ENCODE measurements at places on chromosomes 7 and 10.

GRCh38 chr10:110225441-110225755, 18.0 kb downstream of the MXI1 start:
- no peak for DNase-seq

DNA sequence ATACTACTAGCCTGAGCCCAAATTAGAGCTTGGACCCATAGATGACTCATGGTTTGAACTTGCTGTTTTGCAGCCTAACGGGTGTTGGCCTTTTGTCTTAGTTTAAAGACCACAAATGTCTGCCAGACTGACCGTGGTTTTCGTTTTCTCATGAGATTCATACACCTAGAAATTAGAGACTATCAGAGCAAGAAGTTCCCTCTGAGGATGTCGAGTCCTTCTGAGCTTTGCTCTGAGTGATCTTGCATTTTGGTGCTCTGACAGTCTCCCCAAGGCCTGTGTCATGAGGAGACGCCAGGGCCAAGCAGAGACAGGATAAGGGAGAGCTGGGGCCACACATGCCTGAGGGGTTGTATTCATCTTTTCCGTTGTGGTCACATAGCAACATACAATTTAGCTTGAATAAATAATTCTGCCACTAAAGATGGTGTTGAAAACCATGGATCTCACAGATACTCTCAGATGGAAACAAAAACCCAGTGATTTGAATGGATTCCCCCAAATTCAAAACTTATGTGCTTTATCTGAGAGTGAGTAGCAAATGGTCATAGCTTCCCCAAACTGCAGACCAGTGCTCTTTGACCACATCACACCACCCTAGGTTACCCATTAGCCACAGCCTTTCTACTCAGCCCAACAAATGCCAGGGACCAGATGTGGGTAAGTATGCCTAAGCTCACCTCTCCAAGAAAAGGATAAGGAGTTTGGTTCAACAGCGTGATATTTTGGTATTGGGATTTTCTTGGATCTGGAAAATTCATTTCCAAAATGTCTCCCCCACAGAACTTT, 762.0 kb upstream of the IGFBP3 start:
- DNase-seq: no peak

- no peak for DNase-seq
Measured at GRCh38 chr10:11037991-11038390, 20.3 kb downstream of the CELF2 start.

DNA sequence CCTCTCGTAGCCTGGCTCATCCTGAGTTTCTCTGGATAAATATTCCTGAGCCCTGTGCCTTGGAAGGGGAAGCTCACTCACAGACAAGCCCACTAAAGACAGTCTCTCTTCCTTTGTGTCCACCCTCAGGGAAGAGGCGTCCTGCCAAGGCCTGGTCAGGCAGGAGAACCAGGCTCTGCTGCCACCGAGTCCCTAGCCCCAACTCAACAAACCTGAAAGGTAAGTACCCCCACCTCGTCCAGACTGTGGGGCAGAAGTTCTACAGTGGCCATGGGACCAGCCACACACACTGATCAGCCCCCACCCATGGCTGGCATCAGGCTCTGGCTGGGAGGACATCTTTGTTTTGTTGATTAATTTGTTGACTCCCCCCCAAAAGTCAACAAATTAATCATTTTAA, 2.8 kb downstream of the GPR15LG start:
- peak; percentile 38 for DNase-seq

- DNase-seq: no peak
Measured at GRCh38 chr10:132407846-132408278, 10.9 kb downstream of the PWWP2B start.

DNA sequence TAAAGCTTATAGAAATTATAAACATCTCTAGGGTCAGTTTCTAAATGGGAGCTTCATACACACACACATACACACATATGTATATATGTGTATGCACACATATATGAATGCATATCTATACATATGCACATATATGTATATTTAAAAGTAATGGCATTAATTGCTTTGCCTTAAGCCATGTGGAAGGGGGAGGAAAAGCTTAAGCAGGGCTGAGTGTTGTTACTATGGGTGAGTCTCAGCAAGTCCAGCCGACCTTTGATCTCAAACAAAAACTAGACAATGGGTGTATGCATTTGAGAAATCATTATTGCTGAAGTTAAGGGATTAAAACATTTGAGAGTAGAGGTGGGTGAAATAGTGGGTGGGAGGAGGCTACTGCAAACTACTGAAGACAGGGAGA, 546.7 kb downstream of the MAGI2 start:
- DNase-seq: no peak

DNA sequence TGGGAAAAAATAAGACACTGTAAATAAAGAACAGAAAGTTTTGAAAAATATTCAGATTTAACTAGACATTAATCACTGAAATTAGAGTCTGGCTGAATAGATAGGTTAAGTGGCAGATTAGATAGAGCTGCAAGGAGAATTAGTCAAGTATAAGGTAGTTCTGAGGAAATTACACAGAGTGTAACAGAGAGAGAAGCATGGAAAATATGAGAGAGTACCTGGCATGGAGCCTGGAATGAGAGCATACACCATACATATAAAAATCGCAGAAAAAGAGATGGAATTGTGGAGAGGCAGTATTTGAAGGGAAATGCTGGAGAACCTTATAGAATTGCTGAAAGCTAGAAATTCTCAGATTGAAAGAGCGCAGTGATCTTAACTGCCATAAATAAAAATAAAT, 46.9 kb downstream of the ZNRF2 start:
- DNase-seq: no peak

DNA sequence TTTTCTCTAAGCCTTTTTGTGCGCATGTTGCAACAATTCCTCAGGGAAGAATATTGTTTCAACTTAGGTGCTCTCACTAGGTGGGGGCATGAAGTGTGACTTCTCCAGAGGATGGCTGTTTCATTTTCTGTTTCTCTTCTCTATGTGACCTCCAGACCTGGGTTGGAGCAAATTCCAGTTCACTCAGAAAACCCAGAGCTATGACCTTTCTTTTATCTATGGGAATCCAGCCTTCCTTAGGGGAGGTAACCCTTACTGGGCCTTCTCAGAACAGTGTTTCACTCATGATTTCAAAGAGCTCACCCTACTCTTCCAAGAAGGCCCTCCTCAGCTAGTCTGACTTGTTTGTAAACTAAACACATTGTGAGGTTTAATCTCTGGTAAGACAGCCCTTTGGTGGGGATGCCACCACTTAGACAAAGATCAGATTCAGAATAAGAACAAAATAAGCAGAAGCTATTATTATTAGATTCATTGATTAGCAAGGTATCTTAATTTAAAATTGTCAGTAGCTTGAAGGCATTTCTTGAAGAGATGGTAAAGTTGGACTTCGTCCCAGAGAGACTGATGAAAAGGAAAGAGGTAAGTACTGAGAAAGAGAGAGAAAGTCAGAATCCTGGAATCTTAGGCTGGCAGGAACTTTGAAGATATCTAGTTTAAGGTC, 16.6 kb upstream of the TAS2R60 start:
- DNase-seq: no peak

GRCh38 chr7:139033346-139034114, 2.3 kb downstream of the ZC3HAV1L start:
- DNase-seq: peak; percentile 43

- no peak for DNase-seq
Measured at GRCh38 chr10:31936933-31937332, 8.3 kb upstream of the ARHGAP12 start.

- DNase-seq: no peak
Measured at GRCh38 chr7:117323851-117324711, 1.2 kb upstream of the WNT2 start.

DNA sequence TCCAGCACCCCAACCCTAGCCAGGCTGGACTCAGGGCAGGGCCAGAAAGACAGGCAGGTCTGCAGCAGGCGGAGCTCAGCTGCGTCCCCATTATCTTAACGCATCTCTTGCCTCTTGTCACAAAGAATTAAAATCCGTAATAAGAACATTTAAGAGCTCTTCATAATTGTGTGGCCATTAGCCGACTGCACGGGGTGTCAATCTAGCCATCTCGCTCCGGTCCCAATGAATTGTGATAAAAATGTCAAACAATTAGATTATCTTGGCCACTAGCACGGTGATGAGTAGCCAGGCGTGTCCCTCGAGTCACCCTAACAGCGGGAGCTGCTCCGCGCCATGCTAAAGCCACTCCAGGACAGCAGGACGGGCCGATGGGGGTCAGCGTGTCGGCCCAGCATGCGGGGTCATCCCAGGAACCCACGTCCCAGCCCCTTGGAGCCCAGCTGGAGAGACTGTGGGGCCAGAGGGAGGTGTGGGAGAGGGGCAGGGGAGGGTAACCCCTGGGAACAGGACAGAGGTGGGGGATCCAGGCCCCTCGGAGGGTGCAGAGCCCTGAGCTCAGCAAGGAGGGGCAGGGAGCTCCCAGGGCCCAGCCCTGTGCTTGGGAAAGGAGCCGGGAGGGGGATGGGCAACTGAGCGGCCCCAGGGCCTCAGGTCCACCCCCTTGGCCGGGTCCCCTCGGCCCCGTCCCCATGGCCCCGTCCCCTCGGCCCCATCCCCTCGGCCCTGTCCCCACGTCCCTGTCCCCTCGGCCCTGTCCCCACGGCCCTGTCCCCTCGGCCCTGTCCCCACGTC, 17.7 kb upstream of the NKX6-2 start:
- no peak for DNase-seq

DNA sequence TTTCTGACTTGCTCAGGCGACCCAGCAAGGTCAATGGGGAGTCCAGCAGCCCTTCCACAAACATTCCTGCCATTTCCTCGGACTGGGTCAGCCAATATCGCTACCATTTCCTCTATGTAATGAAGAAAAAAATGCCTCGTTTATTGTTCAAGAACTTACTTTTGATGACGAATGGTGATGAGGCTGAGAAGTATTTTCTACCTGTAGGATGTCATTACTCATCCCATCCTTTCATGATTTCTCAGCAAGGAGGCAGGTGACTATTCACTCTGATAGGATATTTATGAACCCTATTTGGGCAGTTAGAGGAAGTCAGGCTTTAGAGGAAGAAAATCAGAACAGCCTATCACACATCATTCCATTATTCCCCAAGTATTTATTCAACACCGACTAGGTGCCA, 178.6 kb downstream of the FANK1 start:
- no peak for DNase-seq

GRCh38 chr7:20721086-20721810, 65.4 kb downstream of the SP8 start:
- DNase-seq: no peak

DNA sequence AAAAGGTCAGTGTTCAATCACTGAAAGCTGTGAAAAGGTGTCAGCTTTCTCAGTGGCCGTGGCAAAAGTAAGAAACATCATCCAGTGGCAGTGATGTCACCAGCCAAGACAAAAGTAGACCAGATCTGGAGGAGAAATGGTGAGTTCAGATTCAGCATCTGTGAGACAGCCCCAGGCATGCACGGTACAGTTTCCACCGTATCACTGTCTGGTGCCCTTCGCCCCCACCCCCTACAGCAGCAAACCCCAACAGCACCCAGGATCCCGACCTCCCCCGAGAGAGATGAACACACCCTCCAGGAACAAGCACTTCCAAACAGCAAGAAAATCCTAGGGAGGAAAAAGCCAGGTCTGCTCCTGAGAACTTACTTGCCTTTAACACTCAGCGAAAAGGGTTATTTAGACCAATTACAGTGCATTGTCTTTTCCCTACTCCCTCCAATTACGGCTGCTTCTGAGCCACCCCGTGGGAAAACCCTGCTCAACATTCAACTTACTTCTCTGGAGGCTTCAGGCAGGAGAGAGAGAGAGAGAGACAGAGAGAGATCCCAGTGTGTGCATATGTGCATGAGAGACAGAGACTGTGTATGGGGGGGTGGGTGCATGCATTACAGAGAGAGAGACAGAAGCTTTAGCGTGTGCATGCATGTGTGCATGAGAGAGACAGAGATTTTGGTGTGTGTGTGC, 189.6 kb downstream of the GRID1 start:
- no peak for DNase-seq

DNA sequence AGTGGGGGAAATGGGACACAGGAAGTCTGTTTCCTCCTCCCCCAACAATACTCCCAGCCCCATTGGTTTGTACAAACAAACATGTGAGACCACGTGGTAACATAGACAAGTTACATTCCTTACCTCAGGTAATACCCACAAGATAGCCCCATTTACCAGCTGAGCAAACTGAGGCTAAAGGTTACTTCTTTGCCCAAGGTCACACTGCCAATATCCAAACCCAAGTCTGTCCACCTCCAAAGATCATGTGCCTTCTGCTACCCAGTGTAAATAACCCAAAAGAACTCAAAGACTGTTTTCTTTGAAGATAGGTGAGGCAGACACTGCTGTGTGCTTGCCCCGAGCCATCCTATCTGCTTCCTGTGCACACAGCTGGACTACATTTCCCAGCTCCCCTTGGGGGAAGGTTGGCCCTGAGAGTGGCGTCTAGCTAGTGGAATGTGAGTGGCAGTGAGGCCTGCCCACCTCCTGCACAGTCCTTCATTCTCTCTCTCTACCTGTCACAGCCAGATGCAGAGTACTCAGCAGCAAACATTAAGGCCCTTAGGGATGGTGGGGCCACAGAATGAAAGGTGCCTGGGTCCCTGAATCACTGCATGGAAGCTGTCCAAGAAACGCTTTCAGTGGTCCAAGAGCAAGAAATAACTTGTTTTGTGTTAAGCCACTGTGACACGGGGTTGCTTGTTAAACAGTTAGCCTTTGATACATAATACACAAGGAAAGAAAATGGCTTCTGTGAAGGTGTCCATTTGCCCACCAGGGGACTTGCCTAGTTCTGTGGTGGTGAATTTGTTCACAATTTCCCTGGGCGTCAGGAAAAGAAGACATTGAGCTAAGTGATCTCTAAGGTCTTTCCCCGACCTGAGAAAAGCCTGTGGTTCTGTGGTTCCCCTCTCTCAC, 257.7 kb upstream of the NFE2L3 start:
- peak; percentile 61 for DNase-seq

DNA sequence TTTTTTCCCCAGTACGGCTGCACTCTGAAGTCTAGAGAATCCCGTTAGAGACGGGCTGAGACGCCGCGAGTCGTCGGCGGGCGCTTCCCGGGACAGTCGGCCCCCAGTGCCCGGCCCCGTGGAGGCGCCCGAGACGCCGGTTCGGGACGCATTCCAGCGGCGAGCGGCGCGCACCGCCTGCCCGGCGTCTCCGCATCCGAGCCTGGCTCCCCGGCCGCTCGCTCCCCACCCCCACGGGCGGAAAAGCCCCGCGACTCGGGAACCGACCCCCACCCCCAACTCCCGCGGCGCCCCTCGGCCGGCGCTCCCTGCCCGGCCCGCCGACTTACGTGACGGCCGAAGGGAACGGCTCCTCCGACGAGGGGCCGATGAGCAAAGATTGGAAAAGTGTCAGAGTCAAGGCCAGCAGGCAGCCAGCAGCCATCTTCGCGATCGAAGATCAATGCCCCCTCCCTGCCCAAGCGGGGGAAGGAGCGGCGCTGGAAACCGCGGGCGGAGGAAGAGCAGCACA, 486 bp downstream of the CACNA2D1 start:
- peak; percentile 51 for DNase-seq

- DNase-seq: no peak
Measured at GRCh38 chr10:79367426-79368189, 20.3 kb downstream of the PPIF start.

DNA sequence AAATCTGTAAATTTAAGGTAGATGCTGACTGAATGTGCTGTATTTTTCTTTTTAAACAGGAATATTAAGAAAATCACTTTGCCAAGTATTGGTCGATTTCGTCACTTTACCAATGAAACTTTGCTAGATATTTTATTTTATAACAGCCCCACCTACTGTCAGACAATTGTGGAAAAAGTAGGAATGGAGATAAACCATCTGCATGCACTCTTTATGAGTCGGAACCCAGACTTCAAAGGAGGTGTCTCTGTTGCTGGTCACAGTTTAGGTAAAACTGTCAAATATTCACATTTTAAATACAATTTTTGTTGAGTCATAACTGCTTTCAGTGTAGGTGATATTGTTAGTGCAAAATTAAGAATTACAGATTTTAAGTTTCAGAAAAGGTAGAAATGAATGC, 25.2 kb downstream of the SEC23IP start:
- DNase-seq: no peak

All from activated CD8-positive, alpha-beta memory T cell treated with anti-CD3 and anti-CD28 coated beads, Interleukin-2, amount 50 U/mL, for 48 hours (primary cell).